OCI-M1 (cell line): ENCODE measurements at places on chromosomes 11 and 22.

- no peak for DNase-seq
These were observed 50.4 kb downstream of the ST3GAL4 start for GRCh38 chr11:126405906-126406305.

DNA sequence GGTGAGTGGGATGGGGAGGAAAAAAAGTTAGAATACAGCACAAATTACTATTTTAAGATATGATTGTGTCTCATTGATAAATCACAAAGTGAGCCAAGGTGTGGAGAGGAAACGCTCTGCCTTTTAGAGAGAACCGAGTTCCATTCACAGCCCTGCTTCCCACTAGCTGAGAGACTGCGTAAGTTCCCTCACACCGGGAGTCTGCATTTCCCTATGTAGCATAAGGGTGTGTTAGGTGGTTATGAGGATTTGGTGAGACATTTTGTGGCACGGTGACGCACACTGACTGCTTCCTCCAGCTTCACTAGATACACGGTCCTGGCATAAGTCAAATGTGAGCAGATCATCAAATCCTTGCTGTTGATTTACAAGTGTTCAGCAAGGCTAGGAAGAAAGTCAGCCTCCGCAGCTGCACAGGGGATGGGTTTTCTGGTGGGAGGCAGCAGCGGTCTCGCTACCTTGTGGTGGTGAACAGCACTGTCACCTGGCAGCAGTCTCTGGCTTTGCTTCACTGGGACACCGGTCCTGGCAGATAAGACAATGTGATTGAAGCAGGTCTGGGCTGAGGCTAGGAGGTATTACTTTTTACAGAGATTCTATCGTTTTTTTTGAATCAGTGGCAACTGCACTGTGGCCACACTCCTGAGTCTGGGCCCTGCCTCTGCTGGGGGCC, 312.2 kb upstream of the B3GAT1 start:
- DNase-seq: no peak

- DNase-seq: no peak
These were observed 5.8 kb downstream of the RAPSN start for GRCh38 chr11:47443028-47443700.

DNA sequence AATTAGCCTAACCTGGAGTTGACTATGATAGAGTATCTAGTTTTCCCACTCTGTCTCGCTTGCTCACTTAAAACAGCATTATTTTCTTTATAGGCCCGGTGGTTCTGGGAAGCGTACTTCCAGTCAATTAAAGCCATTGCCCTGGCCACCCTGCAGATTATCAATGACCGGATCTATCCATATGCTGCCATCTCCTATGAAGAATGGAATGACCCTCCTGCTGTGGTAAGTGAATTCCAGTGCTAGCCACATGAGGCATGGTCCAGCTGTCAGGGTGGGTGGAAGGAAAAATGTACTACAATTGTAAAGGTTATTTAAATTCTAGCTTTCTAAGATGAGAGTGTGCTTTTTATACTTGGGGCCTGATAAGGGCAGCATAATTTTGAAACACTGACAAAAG, 76.0 kb downstream of the EXT2 start:
- DNase-seq: no peak

GRCh38 chr11:101840704-101841103, 74.1 kb upstream of the CEP126 start:
- no peak for DNase-seq

GRCh38 chr11:925158-925495, 543 bp upstream of the AP2A2 start:
- no peak for DNase-seq

DNA sequence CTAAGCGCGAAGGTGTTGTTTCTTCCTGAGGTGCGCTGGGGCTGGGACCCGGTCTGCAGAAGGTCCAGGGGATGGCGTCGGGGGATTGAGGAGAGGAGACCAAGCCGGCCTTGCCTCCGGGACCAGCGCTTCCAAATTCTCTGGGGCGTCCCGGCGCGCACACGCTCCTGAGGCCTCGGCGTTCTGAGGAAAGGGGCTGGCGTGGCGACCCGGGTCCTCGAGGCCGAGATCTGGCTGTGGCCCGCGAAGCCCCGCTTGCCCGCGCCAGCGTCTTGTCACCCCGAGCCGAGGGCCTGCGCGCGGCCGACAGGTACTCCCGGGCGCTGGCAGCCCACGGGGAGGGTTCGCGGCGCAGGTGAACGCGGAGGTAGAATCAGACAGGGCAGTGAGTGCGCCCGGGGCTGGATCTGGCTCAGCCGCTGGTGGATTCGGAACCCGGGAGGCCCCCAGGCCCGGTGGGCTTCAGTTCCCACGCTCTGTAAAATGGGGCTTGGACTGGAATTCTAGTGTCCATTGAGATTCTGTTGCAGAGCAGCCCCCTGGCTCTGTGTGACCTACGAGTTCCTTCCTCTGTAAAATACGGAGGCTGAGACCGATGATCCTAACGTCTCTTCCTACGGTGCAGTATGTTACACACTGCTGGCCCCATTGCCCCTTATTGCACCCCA, 14.7 kb downstream of the SSH3 start:
- DNase-seq: peak; percentile 18

DNA sequence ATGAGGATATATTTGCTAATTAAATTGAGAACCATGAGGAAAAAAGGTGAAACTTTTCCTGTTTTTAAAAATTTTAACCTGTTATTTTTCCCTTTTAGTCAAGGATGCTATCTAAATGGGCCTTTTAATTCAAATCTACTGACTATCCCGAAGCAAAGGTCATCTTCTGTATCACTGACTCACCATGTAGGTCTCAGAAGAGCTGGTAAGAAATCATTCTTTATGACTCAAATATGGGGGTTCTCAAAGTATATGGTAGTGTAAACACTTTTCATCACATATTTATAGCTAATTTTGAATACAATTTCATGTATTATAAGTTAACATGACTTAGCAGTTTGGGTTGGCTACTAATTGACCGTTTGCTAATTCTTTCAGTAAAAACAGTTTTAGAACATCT, 88.2 kb downstream of the CYP2R1 start:
- DNase-seq: no peak

DNA sequence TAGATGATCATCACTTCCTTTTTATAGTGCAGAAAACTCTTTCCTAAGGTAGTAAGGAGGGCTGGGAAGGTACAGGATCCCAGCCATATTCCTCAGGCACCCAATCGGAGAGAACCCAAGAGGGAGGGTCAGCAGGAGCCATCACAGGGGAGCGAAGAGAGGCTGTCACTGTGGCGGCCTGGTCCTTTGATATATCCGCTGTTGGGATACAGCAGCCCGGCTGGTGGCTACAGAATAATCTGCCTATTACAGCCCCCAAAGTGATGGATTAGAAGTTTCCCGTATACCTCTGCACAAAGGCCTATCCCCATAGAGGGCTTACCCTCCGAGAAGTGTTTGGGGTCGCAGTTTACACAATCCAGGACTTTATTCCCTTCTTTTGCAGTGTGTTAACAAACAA, 48.5 kb downstream of the OR4D9 start:
- DNase-seq: no peak

DNA sequence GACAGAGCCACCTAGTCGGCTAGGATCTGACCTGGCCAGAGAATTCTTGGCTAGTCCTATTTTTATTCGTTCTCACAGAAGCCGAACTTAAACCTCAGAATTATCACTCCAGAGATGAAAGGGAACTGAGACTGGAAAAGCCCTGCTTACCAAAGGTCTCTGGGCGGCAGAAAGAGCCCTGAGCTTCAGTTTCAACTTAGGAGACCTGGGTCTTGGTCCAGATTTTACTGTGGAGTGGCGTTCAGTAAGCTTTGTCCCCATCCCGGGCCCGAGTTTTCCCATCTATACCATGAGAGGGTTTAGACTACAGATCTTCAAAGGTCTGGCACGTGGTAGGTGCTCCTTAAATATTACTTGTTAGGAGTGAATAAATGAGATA, 516 bp downstream of the NEU3 start:
- no peak for DNase-seq

- DNase-seq: no peak
These were observed 246.2 kb upstream of the NCAM1 start for GRCh38 chr11:112715056-112715455.

DNA sequence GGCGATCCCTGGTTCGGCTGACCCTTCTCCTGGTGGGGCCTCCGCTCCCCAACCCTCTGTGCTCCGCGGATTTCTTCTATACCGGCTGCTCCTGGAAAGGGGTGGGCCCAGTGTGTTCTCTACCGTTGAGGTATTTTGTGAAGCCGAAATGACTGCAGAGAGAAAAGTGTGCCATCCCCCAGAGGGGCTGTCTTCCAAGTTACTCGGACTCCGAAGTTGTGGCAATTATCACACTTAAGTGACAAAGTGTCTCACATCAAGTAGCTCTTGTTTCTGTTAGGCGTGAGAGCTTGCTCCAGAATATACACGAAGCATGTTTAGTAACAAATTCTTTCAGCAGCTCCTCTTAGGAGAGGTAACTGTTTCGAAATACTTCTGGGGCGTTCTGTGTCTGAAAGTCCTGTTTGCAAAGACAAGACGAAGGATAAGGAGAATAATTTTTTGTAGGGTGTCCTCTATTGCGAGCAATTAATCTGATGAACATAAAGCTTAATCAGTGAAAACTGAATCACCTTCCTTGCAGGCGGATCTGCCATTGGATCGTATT, 434 bp downstream of the XPNPEP3 start:
- peak; percentile 46 for DNase-seq

- DNase-seq: no peak
These were observed 177.7 kb downstream of the SNX19 start for GRCh38 chr11:130738611-130739010.

DNA sequence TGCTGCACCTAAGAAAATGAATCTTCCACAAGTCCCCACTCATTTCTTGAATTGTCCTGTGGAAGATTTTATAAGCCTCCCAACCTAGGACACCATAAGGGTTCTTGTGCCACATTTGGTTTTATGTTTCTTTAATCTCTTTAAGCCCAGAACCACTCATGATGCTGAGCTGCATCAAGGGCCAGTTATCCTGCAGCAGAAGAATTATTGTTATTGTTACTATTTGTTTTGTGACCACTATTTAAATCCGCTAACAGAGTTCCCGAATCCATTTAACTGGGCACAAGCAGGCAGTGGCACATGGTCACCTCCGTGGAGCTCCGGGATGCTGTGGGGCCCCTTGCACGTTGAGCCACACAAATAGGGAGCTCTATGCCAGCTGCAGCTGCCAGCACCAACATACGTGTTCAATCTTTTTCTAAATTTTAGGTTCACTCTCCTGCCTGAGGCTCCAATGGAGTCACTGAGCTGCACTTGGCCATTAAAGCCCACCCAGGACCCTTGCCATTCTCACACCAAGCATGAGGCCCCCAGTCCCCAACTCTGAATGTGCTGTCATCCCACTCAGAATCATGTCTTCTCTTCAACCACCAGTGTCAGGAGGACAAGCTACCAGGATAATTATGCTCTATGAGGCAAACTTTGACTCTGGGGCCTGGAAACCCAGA, 60.6 kb downstream of the DGCR2 start:
- DNase-seq: no peak

DNA sequence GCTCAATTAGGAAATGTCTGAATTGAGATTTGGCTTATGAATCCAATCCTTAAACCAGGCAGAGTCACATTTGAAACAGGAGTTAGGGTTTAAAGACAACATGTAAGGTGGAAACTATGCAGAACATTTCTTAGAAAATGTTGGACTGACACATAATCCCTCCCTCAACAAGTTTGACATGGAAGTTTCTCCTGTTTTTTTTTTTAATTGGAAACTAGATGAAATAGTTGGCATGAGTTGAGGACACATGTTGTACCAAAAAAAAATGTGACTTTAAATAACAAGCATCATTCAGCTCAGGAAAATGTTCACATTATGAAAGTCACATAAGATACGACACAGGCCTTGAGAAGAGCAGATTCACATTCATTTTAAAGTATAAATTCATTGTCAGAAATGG, 154.9 kb upstream of the DDI1 start:
- DNase-seq: no peak

DNA sequence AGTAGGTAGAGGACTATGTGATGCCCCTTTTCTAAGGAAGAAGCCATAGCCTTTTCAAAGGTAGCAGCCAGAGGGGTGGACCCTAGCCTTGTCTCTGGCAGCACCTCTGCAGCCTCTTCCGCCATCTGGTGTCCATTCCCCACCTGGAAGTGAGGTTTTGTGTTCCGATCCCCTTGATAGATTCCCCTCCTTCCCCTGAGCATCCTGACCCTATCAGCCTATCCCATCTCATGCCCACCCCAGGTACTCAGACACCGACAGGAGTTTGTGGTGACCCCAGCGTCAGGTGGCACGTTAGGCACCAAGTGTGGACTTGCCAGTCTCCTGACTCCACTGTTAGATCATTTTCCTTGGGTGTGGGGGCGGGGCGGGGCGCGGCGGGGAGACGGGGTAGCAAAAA, 398 bp upstream of the FAM89B start:
- peak; percentile 62 for DNase-seq

DNA sequence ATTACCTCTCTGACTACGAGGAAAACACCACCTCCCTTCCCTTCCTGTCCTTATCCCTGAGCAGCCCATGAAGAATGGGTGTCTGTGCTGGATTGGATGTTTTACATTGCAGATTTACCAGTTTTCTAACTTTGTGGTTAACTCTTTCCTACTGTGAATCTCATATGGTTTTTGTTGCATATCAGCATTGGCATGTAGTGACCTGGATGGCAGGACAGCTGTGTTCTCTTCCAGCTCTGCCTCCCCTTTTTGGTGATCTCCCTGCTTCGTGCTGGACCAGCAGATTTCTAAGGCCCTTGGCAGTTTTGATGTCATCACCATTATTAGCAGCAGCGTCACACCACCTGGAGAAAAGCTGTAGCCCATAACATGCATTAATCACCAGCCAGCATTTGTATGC, 26.7 kb downstream of the OR6Q1 start:
- DNase-seq: no peak

DNA sequence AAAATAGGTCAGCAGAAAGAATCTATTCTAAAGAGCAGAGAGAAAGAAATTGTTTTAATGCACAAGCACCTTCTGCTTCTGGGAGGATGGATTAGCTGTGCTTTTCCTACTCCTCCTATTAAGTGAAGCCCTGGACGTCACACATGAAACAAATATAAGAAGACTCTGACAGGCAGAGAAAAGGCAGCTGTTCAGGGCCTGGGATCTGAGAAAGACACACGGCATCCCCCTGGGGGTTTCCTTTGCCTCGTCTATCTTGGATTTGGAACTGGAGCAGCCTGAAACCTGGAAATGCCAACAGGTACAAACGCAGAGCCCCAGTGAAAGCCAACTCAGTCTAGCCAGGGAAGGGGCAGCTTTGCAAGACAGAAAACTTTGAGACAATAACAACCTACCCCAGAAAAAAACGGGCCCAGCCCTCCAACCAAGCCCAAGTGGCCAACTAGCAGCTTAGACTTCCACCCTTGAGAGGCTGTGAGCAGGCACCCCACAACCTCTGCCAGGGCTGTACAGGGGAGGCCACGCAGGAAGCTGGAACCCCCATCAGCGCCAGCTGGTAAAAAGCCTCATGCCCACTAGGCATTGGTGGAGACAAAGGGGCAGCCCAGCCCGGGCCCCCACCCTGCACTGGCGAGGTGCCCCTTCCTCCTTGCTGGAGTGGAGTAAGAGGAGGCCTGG, 7.3 kb downstream of the CERK start:
- no peak for DNase-seq

- peak; percentile 61 for DNase-seq
These were observed 657 bp upstream of the MAPK8IP2 start for GRCh38 chr22:50599816-50600455.
